ENCODE measurements at places on chromosomes 16 and 17. TPM values are rescaled to one million over a fixed set of nuclear protein-coding genes. Genes with fewer than 3 reads are reported as not detected.

CDH1 gene
- not detected for total RNA-seq

PPP1R9B gene
- 85.4 TPM for total RNA-seq

SLC5A10 gene
- total RNA-seq: not detected

TBX6 gene
- 0.09 TPM for total RNA-seq

CEP131 gene
- total RNA-seq: 9.6 TPM

HOXB4 gene
- 7.0 TPM for total RNA-seq

GRB7 gene
- 1.7 TPM for total RNA-seq

NPIPA8 gene
- not detected for total RNA-seq

NETO2 gene
- total RNA-seq: 1.7 TPM

TBC1D3H gene
- total RNA-seq: not detected

CSNK2A2 gene
- 48.4 TPM for total RNA-seq

TMEM220 gene
- 6.2 TPM for total RNA-seq

KARS1 gene
- total RNA-seq: 75.6 TPM

ITGAD gene
- total RNA-seq: not detected

KRTAP4-12 gene
- not detected for total RNA-seq

TP53TG3B gene
- total RNA-seq: not detected
